ENCODE measurements at places on chromosomes 5 and 9. TPM values are rescaled to one million over a fixed set of nuclear protein-coding genes. Genes with fewer than 3 reads are reported as not detected.

- DNase-seq = peak; percentile 40
- H3K4me1 ChIP-seq = no peaks in the 10 kb centered on the region
- H3K4me3 ChIP-seq = no peak overlapping the region
- no peaks in the 10 kb centered on the region for H3K36me3 ChIP-seq
Measured at GRCh38 chr9:113646946-113647914, 183.7 kb downstream of the RGS3 start.

- H3K27ac ChIP-seq = no peak overlapping the region
- H3K4me3 ChIP-seq = no peak overlapping the region
- H3K27me3 ChIP-seq = no peaks in the 10 kb centered on the region
Measured at GRCh38 chr5:150208187-150209098, 18.6 kb downstream of the SLC6A7 start.

DNA sequence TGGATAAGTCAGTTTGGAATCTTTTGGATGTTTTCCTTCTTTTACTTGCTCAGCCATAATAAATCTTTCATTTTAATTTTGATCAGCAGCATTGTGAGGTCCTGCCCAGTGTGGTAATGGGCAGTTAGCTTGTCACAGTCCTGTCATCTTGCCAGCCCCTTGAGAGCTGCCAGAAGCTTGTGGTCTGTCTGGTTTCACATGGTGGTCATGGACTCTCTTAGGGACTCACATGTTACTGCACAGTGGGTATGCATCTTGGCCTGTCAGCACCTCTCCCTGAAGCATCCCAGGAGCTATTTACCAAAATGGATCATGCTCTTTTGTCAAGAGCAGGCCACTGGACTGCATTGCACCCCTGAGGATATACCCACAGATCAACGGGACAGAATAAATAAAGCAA lies 60.3 kb downstream of the DAPK1 start:
- H3K4me3 ChIP-seq = no peak overlapping the region
- H3K4me1 ChIP-seq = peaks cover 42% of the 10 kb centered on the region
- no peaks in the 10 kb centered on the region for H3K27me3 ChIP-seq
- H3K36me3 ChIP-seq = no peaks in the 10 kb centered on the region
- DNase-seq = no peak

DNA sequence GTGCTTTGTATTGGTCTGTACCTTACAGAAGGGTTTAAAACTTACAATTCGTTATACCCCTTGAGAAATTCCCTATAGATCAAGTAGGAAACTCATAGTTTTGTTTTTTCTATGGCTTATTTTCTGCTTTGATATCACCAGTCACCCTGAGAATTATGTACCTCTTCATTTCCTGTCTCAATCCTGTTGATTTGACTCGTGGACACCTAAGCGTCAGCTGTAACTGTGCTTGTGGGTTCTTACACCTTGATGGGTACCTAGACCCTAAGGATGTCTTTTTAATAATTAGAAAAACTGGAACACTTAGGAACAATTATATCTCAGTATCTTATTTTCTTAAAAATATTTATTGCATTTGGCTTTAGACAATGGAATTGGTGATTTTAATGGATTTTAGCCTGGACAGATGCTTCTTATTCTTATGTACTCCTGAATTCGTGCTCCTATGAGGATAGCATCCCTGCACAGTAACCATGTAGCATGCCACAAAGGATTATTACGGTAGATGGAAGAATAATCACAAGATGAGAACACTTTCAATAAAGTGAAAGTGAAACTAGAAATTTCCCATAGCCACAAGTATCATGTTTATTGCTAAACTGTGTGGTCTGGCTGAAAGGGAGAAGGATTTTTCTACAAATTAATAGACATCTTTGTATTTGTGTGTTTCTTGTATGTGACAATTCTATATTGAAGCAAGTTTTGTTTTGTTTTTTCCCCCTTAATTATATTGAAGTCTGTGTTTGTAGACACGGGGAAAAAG lies 1920.3 kb upstream of the WWC1 start:
- no peaks in the 10 kb centered on the region for H3K36me3 ChIP-seq
- no peaks in the 10 kb centered on the region for H3K4me1 ChIP-seq
- H3K4me3 ChIP-seq = no peak overlapping the region
- no peak for DNase-seq
- H3K27me3 ChIP-seq = no peaks in the 10 kb centered on the region

GRCh38 chr5:88085462-88085861 lies 183.2 kb downstream of the TMEM161B start:
- DNase-seq = no peak
- no peaks in the 10 kb centered on the region for H3K4me1 ChIP-seq
- H3K36me3 ChIP-seq = no peaks in the 10 kb centered on the region

DNA sequence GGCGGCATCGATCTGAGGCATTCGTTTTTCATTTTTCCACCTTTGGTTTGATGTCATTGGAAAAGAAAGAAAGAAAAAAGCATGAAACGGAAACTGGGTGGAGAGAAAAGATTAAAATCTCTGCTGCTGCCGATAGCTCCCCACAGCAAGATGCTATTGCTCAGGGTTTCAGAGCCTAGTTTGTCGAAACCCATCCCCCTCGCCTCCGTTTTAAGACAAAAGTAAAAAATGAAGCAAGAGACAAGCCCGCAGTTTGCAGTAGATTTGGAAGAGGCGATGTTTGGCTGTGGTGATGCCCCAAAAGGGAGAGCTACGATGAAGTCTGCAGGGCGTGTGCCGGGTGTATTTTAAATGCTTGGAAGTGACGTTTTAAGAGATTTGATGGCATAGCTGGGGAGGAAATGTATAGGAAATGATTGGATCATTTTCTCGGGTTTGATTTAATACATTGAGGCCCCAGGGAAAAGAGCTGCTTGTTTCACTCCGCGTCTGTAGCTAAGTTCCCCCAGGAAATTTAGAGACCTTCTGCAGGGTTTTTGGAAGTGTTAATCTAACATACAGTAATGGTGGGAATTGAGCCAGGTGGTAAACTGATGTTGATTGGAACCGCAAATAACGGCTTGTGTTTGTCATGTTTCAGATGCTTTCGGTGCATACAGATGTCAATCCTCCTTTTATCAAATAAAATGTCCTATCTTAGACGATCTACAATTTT lies 909 bp downstream of the NDFIP1 start:
- peaks cover 22% of the 10 kb centered on the region for H3K4me1 ChIP-seq
- H3K27ac ChIP-seq = peak overlapping the region; percentile 95
- DNase-seq = no peak
- peak overlapping the region; percentile 82 for H3K4me3 ChIP-seq
- H3K27me3 ChIP-seq = no peaks in the 10 kb centered on the region
- H3K36me3 ChIP-seq = no peaks in the 10 kb centered on the region

GRCh38 chr5:170522211-170523141 lies 18.7 kb downstream of the KCNIP1 start:
- no peak overlapping the region for H3K4me3 ChIP-seq
- H3K27ac ChIP-seq = no peak overlapping the region
- H3K4me1 ChIP-seq = no peaks in the 10 kb centered on the region

- H3K27ac ChIP-seq = peak overlapping the region; percentile 30
- no peaks in the 10 kb centered on the region for H3K36me3 ChIP-seq
Measured at GRCh38 chr5:171596391-171596878, 177.0 kb downstream of the FGF18 start.

- no peak overlapping the region for H3K4me3 ChIP-seq
- peaks cover 10% of the 10 kb centered on the region for H3K4me1 ChIP-seq
- no peaks in the 10 kb centered on the region for H3K27me3 ChIP-seq
- no peak overlapping the region for H3K27ac ChIP-seq
- peaks cover 19% of the 10 kb centered on the region for H3K36me3 ChIP-seq
- DNase-seq = no peak
Measured at GRCh38 chr5:98907951-98908350, 20.9 kb downstream of the CHD1 start.

- DNase-seq = no peak
- H3K27ac ChIP-seq = no peak overlapping the region
Measured at GRCh38 chr5:29218138-29218537, 1975.3 kb upstream of the CDH6 start.

DNA sequence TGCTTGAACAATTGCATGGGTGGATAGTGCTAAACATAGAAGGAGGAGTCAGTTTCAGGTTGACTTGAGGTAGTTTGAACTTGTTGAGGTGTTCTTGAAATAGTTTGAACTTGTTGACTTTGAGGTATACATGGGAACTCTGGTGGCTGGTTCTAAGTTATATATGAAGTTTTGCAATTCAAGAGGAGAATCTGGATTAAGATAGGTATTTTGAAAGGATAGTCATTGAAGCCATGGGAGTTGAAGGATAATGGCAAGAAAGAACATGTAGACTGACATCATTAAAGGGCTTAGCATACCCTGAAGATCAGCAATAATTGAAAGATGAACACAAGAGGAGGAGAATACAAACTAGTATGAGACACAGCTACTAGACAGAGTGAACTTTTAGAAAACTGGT lies 181.9 kb upstream of the MRPS30 start:
- no peaks in the 10 kb centered on the region for H3K27me3 ChIP-seq
- no peak overlapping the region for H3K4me3 ChIP-seq
- H3K4me1 ChIP-seq = no peaks in the 10 kb centered on the region
- H3K36me3 ChIP-seq = no peaks in the 10 kb centered on the region
- DNase-seq = no peak
- no peak overlapping the region for H3K27ac ChIP-seq

GRCh38 chr5:88932541-88932940 lies 49.6 kb upstream of the MEF2C start:
- no peaks in the 10 kb centered on the region for H3K27me3 ChIP-seq
- DNase-seq = no peak
- no peaks in the 10 kb centered on the region for H3K4me1 ChIP-seq
- no peak overlapping the region for H3K27ac ChIP-seq
- H3K4me3 ChIP-seq = no peak overlapping the region
- no peaks in the 10 kb centered on the region for H3K36me3 ChIP-seq

- peak overlapping the region; percentile 60 for H3K27ac ChIP-seq
- peaks cover 11% of the 10 kb centered on the region for H3K4me1 ChIP-seq
- no peak for DNase-seq
- no peak overlapping the region for H3K4me3 ChIP-seq
- H3K36me3 ChIP-seq = no peaks in the 10 kb centered on the region
Measured at GRCh38 chr5:82406205-82406773, 128.1 kb upstream of the RPS23 start.

DNA sequence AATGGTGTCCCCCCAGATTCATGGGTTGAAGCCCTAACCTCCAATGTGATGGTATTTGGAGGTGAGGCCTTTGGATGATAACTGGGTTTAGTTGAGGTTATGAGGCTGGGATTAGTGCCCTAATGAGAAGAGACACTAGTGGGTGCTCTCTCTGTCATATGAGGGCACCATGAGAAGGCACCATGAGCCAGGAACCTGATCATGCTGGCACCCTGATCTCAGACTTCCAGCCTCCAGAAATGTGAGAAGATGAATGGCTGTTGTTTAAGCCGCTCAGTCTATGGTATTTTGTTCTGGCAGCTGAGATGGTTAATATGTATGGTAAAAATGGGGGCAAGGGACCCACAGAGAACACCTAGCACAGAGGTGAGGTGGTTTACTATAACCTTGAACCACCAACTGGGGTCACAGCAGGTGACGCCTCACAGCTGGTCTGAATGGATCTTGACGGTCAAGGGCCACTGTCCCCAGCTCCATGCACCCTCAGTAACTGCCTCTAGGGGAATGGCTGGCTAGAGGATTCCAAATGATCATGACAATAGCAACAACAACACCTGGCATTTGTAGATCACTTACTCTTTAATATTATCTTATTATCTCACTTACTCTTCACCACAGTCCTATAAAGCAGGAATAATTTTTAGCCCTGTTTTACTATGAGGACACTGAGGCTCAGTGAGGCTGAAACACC lies 57.1 kb downstream of the FOXI1 start:
- H3K4me3 ChIP-seq = no peak overlapping the region
- no peaks in the 10 kb centered on the region for H3K4me1 ChIP-seq
- H3K27ac ChIP-seq = no peak overlapping the region

DNA sequence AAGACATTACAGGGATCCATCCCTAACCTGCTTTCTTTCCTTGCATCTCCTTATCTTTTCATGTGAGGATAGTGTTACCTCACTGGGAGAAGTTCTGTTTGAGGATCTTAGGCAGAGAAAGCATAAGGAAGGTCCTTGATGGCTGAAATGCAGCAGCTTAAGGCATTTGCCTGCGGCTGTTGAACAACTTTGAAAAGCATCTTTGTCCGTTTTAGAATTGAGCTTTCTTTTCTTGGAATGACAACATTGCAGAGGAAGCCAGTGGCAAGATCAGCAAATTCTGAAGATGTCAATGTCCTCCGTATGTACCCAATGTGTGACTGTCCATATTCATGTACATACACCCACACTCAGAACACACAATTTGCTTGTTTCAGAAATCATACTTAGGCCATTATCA lies 436.2 kb downstream of the GABRG2 start:
- no peak for DNase-seq
- H3K36me3 ChIP-seq = no peaks in the 10 kb centered on the region
- H3K27ac ChIP-seq = no peak overlapping the region
- H3K4me3 ChIP-seq = no peak overlapping the region
- no peaks in the 10 kb centered on the region for H3K4me1 ChIP-seq
- H3K27me3 ChIP-seq = no peaks in the 10 kb centered on the region

- H3K27ac ChIP-seq = peak overlapping the region; percentile 90
- peak; percentile 84 for DNase-seq
- peaks cover 85% of the 10 kb centered on the region for H3K4me1 ChIP-seq
- no peaks in the 10 kb centered on the region for H3K27me3 ChIP-seq
Measured at GRCh38 chr9:124285903-124286291, 28.1 kb downstream of the NEK6 start.

DNA sequence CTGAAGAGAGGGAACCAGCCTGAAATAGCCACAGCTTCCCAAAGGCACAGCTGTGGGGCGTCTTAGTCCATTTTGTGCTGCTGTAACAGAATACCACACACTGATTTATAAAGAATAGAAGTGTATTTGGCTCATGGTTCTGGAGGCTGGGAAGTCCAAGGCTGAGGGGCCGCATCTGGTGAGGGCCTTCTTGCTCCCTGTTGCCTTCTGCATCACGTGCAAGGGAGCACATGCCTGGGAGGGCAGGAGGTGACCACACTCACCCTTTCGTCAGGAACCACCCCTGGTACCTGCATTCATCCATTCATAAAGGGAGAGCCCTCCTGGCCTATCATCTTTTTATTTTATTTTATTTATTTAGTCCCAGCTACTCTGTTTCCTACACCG lies 10.4 kb downstream of the PLPP7 start:
- no peak overlapping the region for H3K4me3 ChIP-seq
- H3K27ac ChIP-seq = no peak overlapping the region
- DNase-seq = no peak
- H3K36me3 ChIP-seq = no peaks in the 10 kb centered on the region
- no peaks in the 10 kb centered on the region for H3K27me3 ChIP-seq

Gene ZNF883
- total RNA-seq = 0.78 TPM

Gene CYLC2
- total RNA-seq = not detected

Gene ARHGEF28
- 22.3 TPM for total RNA-seq

Gene FAM200C
- 2.8 TPM for total RNA-seq

Gene IL12B
- total RNA-seq = not detected

Gene CLIC3
- total RNA-seq = 80.7 TPM

Gene F2R
- total RNA-seq = 38.6 TPM

All from upper lobe of right lung (tissue), 1 donor.